CD4-positive, alpha-beta T cell treated with Interleukin-10 for 1 hour (primary cell): ENCODE measurements at places on chromosomes 7 and 10.

GRCh38 chr7:70098905-70099672 lies 500.8 kb downstream of the AUTS2 start:
- DNase-seq = no peak

GRCh38 chr10:104322416-104322782 lies 15.9 kb downstream of the ITPRIP start:
- DNase-seq = peak; percentile 49

GRCh38 chr10:4763960-4764428 lies 62.0 kb upstream of the AKR1E2 start:
- DNase-seq = no peak

DNA sequence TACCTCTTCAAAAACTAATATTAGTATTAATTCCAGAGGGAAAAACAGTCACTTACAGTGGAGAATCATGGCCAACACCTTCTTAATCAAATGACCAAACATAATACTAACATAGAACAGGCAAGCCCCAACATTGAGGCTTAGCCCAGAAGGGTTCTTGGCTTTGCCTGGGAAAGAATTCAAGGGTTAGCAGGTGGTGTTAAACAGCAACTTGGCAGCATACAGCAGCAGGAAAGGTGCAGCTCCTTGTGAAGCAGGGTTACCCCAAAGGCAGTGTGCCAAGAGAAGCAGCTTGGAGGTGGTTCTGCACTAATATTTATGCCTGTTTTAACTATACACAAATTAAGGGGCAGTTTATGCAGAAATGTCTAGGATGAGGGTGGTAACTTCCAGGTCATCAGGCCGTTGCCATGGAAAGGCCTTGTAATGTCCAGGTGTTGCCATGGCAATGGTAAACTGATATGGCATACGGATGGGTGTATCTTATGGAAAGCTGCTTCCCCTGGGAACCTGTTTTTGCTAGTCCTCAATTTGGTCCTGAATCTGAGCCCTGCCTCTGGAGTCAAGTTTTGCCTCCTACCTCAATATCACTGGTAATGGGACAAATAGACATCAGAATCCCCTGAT lies 27.2 kb upstream of the BEND7 start:
- no peak for DNase-seq

DNA sequence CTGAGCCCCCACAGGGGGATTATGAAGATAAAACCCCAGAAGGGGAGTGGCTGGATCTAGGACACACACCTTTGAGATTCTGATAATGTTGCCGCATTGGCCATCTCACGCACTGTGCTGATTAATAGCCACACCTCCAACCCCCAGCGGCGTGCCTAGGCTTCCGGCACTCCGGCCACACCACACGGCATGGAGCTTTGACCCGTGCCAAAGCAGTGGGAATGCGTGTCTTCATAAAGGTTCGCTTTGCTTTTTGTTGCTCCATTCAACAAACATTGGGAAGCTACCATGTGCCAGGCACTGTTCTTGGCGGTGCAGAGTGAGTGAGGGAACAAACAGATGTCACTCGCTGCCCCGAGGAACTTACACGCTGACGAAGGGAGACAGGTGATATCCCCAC lies 117.6 kb downstream of the TCERG1L start:
- no peak for DNase-seq

DNA sequence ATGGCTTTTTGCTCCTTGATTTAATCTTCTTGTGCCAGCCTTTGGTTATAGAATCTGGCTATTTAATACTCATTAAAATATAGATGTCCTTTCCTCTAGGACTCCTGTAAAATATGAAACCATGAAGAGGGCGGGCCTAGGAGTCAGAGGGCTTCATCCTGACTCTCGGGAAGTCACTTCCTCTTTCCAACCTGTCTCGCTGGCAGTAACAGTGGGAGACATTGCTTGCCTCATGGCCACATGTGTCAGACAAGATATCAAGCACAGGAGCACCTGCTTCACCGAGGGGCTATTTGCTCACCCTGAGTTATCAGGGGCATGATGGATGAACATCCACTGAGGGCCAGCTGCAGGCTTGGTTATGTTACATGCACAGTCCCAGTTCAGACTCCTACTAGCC lies 31.0 kb downstream of the SLIT1 start:
- DNase-seq = no peak

- DNase-seq = no peak
These were observed 57.7 kb upstream of the KCNIP2 start for GRCh38 chr10:101901340-101901739.

GRCh38 chr7:55188590-55189138 lies 169.8 kb downstream of the EGFR start:
- no peak for DNase-seq

DNA sequence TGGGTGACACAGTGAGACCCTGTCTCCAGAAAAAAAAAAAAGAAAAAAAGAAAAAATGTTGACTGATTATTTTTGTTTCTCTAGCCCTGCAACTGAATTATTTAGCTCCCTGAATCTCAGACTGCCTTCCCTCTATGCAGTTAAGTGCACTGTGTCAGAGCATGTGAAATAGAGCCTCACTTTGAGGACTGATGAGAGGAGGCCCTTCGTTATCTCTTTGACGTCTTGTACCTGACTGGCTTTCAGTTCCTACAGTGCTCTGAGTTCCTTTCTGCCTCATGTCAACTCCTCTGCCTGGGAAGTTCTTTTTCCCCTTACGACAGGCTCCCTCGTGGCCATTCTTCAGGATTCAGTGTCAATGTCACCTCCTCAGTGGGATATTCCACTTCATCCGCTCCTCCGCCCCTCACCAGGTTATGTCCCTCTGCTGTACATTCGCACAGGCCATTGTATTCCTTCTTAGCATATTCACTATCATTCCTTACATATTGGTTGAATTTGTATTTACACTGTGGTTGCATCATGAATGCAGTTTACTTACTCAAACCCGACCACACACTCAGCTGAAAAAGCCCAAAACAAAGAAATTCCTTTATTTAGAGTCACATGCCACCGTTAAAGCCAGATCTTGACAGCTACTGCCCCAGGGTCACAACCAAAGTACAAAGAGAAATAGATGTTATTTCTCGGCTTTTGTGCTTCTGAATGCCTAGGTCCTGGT lies 18.1 kb upstream of the CAMK2G start:
- no peak for DNase-seq

DNA sequence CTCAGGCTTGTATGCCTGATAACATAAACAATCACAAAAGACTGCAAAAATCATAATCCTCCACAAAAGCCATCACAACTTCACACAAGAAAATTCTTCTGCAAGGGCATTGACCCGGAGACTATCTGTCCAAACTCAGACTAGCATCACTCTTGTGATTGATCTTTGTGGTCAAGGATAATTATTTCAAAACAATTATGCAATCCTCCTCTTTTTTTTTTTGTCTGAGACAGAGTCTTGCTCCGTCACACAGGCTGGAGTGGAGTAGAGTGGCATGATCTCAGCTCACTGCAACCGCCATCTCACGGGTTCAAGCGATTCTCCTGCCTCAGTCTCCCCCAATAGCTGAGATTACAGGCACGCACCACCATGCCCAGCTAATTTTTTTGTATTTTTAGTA lies 22.2 kb downstream of the CDNF start:
- no peak for DNase-seq

- DNase-seq = no peak
These were observed 3.4 kb upstream of the FIS1 start for GRCh38 chr7:101248276-101248675.

GRCh38 chr10:88896994-88897853 lies 17.2 kb downstream of the STAMBPL1 start:
- no peak for DNase-seq

DNA sequence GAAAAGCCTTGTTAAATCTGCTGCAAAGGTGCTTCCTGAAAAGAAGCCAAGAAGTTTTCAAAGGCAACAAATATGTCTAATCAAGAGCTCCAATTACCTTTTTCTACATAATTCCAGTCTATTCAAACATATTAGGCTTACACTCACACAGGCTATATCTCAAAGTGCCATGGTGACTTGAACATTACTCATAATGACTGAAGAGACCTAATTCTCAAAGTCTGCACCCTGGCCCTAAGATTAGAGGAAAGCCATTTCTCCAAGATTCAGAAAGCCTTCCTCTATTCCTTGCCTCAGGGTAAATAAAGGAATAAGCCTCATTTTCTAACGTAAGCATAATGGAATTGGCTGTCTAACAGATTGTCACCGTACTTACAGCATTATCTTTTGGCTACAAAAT lies 78.3 kb upstream of the THSD7A start:
- no peak for DNase-seq

DNA sequence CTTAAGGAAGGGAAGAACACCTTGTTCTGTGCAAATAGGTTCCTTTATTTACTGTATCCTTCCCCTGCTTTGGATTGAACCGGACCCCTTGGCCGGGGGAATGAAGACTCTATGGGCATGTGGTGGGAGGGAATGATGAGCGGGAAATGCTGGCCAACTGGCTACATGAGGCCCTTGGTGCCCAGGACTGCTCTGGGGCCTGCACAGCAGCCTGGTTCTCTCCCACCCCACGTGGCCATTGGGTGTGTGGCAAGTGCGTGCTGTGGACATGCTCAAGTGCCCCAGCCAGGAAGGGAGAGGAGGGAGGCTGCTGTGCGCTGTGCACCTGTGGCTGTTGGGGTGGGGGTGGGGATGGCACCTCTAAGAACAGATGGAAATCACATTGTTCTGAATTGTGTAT lies 917.0 kb upstream of the GHITM start:
- no peak for DNase-seq

DNA sequence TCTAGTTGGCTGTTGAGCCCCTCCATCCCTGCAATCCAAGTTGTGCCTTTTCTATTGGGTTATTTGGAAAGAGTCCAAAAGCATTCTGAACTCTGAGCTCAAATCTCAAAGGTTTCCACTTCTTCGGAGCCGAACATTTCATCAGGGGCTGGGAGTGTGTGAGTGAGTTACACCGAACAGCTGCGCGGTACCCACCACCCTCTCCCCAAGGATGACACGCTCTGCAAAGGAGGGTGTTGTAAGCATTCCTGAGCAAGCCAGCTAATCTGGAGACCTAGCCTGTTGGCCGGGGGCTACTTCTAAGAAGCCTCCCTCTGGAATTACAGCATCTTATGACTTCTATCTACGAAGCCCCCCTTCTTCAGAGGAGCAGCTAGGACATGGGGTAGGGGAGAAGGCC lies 270.5 kb downstream of the CREB5 start:
- DNase-seq = no peak

DNA sequence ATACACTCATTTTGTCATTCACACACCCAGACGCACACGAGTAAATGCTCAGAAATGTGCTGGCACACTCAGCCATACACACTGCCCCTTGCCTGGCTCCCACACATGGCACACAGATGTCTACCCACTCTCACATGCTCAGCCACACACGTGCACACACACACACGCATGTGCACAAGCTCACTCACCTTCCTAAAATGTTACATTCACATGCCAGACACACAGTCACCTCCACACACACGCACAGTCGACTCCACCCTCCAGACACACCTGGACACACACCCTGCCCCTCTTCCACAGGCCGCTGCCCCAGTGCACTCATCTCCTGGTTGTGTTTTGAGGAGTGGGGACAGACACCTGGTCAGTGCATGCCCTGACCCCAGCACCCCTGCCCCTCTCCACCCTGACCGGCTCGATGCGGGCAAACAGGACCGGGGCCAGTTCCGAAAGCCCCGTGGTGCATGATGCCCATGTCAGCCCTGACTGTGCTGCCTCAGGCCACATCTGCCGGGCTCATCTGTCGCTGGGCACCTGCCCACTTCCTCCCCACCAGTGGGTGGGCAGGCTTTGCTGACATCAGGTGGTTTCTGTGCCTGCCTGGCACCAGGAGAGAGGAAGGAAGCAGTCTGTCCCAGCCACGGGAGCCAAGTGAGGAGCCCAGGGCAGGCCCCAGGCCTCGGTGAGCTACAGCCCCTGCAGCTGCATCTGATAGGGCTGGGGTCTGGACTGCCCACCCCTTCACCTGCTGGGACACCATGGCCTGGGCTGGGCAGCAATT lies 84.9 kb upstream of the ZNF716 start:
- no peak for DNase-seq

DNA sequence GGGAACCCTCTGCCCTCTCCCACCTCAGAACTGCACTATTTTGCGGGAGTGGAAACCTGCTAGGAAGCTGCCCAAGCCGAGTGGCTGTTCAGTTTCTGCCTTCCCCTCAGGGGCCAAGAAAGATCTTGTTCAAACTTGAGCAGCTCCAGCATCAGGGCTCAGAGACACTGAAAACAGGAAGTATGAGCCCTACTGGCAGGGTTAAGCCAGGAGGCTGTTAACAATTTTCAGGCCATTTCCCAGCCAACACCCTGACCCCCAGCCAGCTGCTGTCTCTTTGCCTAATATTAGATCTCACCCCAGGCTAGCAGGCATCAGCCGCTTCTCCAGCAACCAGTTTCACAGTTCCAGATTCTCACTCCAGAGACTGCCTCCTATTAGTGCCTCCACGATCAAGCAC lies 9.2 kb downstream of the PLAU start:
- DNase-seq = no peak

DNA sequence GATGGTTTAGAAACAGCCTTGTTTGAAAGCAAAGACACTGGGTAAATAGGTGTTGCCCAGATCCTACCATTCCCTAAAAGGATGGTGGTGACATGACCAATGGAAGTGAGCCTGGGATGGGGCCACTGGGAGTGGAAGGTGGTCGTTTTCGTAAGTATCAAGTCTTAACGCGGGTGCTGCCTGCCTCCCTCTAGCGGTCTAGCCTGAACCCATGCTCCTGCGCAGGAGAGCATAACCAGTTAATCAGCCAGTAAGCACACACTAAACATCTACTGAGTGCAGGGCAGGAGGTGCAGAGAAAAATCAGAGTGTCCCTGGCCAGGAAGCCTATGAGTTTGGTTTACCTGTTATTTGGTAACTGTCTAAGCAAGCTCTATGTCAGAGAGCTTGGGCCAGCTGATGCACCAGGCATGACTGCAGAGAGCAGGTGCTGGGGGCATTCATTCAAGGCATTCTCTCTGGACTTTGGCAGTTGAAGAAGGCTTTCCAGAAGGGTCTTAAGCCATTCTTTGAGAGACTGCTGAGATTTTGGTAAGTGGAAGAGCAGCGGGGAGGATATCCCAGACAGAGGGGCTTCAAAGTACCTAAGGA lies 930 bp downstream of the GARIN1A start:
- peak; percentile 9 for DNase-seq

GRCh38 chr7:2196381-2197378 lies 36.1 kb downstream of the MAD1L1 start:
- DNase-seq = no peak

DNA sequence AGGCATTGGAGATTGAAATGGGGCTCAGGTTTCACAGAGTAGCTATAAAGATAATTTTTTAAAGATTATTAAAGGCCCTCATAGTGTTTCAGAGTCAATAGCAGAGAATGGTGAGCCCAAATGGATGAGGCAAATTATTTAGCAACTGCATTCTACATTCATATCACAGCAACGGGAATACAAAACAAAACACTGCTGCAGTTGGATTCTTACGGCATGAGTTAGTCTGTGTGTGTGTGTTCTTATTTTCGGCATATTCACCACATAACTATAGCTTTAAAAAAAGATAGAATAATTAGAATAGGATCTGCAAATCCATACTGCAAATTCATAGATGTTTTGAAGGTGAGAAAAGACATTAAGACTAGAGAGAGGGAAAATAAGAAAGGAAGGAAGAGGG lies 66.0 kb downstream of the SUGCT start:
- no peak for DNase-seq
